Spinal cord (tissue), 10 donors: ENCODE measurements at places on chromosomes 11 and 22.
A peak's percentile ranks its signal among the peaks of the same experiment; 100 is the strongest.

GRCh38 chr11:13320688-13321087, 43.1 kb downstream of the BMAL1 start:
- no peak for DNase-seq

DNA sequence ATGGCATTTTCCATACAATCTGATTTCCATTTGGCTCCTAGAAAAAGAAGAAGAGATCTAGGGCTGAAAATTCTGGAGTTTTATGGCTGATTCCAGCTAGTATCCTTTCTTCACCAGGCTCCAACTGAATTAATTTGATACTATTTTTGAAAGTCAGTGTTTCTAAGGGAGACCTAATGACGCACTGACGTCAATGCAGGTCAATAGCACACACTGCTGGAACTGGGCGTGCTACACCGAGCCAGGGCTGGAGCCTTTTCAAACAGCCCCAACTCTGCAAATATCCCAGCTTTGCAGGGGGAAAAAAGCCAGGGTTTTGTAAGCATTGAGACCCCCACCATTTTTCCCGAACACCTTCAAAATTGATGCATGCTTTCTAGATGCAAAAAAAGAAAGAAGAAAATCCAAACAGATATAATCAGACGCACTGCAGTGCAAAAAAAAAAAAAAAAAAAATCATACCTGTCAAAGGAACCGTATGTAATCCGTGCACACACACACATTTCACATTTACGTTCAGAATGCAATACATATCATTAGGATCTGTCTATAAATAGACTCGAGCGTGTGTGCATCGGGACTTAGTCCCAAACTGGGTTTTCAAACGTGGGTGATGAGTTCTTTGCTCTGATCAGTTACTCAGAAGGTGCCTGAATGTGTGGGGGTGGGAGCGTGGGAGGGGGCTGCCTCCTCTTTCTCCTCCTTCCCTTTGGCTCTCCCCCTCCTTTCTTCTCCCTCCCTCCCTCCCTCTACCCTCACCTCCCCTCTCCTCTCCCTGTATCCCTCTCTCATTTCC, 124.5 kb upstream of the HSD17B12 start:
- DNase-seq = peak; percentile 83

DNA sequence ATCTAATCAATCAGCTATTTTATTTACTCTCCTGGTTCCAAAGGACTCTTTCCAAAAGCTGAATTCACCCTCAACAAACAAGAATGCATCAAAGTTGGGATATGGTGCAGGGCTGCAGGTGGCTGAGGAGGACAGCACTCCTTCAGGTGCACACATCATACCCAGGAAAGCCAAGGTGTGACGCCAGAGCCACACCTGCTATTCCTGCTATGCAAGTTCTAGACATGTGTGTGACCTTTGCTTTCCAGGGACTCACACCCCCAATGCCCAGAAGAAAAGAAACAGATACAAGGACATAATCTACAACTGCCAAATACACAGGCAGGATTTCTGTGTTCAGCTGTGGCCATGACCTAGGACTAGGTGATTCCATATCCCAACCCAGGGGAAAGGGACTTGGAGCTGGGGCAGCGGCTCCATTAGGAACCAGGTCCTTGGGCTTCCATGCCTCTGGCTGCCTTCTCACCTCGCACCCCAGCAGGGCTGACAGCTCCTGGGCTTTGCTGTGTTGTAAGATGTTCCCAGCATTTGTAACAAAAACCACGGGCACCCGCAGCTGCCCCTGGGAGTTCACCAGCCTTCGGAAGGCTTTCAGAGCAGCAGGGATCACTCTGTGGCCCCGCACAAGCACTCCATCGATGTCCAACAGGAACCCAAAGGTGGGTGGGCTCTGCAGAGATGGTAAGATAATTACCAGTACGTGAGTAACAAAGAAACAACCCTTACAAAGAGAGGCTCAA, 9.8 kb downstream of the HDHD5 start:
- no peak for DNase-seq

GRCh38 chr22:40200795-40201530, 23.2 kb downstream of the TNRC6B start:
- DNase-seq = no peak

DNA sequence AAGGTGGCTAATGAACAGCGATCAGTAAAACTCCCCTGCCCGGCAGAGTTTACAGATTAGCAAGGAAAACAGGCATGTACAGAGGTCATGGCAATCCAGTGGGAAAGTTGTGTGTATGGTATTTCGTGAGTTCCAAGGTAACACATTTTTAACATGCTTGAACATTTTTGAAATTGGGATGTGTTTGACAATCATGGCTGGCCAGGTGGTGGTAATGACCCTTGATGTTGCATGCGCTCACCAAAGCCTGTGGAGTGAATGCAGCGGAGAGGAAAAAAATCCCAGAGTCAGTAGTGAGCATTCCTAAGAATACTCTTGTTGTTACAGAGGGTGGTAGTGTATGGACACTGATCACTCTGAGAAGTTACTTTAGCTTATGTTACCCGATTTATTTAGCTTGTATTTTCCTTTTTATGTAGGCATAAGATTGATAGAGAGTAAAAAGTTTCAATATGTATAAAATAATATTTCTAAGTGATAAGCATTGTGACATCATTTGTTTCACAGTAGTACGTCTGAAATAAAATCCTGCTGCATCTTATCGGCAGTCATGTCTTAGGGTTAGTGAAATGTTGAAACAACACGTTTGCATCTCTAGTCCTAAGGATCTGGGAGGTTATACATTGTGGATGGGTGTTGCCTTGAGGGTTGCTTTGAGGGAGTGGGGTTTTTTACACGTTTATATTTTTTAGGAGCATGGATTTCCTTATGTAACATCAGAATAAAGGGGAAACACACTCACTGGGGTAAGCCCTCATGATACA, 8.7 kb downstream of the TEAD1 start:
- DNase-seq = no peak

GRCh38 chr11:60242740-60243239, at the start of gene MS4A4E:
Gene MS4A4E (minus strand): TSS chr11:60243137. CDS start chr11:60230055, 13,082 bp downstream.
- no peak for DNase-seq

DNA sequence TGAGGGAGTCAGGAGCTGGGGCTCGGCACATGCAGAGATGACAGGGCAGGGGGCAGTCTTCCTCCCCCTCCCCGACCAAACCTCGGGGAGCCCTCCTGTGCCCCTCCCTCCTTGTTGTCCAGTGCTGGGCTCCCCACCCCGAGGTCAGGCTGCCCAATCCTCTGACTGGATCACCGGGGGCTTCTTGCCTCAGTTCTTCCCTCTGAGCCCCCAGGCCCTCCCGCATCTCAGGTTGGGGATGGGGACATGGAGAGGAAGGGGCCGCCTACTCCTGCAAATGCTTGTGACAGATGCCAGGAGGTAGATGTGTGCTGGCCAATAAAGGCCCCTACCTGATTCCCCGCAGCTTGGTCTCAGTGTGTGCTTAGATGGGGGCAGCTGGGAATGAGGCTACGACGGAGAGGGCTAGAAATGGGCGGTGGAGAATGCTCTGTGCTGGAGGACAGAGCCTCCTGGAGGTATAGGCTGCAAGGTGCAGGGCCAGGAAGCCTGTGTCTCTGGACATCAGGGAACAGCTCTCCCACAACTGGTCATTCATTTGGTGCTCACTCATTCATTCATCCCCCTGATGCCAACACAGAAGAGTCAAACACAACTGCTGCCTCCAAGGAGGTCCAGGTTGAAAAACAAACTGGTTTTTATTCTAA, 8.4 kb downstream of the RHBDD3 start:
- DNase-seq = no peak
